ENCODE measurements at places on chromosomes 5 and 9.

DNA sequence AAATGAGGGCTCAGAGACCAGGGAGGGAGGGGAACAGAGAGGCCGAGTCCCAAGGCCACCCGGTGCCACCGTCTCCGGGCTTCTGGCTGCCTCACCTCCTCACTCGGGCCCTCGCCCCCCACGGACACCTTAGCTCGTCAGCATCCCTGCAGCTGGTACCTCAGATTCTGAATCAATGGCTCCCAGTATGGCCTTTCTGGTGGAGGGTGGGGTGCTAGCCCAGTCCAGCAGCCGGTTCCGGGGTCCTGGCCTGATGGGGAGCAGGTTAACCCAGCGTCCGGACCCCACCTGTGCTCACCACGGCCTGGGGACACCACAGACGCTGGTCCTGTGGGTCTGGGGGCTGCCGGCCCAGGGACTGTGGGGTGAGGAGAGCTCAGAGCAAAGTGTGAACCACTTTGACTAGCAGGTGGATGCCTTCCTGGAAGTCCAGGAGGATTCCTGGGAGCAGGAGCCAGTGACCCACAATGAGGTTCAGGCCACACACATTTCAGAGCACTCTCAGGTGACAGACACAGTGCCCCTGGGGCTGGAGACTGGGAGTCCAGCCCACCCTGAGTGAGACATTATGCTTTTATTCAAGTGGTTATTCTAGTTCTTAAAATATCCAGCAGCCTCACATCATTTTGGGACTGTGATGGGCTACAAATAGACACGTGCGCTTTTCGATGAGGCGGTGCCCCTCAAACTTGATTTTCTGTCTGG lies 53.3 kb downstream of the AHRR start:
- DNase-seq: no peak

GRCh38 chr9:86512929-86513328 lies 158.7 kb upstream of the TUT7 start:
- DNase-seq: no peak

DNA sequence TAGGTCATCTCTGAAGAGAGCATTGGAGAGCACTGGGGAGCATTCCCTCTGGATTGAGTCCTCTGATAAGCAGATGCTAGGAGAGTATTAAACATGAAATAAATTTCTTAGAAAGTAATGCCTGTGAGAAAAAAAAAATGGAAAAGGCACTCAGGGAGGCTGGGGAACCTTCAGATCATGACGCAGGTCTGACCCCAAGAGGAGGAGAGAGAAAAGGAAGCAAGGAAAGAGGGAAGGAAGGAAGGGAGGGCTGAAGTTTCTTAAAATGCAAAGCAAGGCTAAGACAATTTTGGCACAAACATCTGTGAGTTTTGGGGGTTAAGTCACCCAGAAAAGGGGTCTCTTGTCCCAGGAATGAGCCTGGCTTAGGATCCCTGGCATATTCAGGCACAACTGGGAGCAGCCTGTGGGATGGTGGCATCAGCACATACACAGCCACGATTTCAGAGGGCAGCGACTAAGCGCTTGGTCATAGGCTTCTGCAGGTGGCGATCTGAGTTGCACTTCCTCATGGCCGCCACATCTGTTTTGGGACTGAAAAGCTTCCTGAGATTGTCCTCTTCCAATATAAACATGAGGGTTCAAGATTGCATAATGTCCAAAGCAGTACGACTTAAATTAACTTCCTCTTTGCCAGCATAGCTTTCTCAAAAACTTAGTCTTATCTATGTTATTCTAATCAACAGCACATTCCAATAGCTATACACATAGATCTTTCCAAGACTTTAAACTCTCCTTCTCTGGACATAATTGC lies 692.7 kb downstream of the DNAH5 start:
- DNase-seq: peak; percentile 56

DNA sequence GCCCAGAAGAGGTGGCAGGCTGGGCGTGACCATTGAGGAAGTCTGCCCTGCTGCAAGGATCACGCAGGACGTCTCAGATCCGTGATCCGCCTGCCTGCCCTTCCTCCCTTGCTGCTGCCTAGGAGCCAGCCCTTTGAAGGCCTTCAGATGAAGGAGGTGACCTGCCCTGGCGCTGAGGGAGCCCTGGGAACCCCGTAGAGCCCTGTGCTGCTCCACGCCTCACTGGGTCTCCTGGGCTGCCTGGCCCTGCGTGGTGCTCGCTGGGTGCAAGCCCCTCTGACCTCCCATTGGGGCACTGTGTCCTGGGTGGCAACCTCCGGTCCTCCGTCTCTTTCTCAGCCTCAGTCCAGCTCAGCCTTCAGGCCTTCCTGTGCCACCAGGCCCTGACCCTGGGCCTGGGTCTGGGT lies 295.3 kb upstream of the IRX4 start:
- no peak for DNase-seq

DNA sequence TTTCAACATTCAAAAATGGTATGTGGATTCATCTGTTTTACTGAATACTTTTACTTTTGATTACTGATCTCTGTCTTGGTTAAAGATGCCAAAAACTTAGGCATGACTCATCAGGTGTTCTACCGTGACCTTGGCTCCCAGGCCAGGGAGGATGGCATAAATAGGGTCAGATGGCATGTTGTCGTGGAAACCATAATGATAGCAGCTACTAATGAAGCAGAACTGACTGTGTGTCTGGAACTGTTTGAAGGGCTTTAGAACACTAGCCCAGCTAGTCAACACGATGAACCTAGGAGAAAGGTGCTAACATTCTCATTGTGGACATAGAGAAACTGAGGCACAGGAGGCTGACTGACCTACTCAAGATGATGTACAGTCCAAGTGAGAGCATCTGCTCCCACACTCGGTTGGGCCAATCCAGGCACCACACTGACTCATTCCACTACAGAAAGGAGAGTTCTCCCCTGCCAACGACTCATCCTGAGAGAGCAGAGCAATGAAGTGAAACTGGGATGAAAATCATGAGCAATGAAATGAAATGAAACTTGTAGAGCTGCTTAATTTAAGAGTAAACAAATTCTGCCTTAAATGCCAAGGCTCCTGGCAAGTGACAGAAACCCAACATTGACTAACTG lies 116.0 kb downstream of the TENT4A start:
- DNase-seq: no peak

GRCh38 chr9:31519011-31519410 lies 865.4 kb upstream of the ACO1 start:
- no peak for DNase-seq

GRCh38 chr5:82918311-82919031 lies 158.7 kb downstream of the TMEM167A start:
- no peak for DNase-seq

- DNase-seq: peak; percentile 4
Observed at GRCh38 chr5:3509290-3509689, 86.3 kb upstream of the IRX1 start.

DNA sequence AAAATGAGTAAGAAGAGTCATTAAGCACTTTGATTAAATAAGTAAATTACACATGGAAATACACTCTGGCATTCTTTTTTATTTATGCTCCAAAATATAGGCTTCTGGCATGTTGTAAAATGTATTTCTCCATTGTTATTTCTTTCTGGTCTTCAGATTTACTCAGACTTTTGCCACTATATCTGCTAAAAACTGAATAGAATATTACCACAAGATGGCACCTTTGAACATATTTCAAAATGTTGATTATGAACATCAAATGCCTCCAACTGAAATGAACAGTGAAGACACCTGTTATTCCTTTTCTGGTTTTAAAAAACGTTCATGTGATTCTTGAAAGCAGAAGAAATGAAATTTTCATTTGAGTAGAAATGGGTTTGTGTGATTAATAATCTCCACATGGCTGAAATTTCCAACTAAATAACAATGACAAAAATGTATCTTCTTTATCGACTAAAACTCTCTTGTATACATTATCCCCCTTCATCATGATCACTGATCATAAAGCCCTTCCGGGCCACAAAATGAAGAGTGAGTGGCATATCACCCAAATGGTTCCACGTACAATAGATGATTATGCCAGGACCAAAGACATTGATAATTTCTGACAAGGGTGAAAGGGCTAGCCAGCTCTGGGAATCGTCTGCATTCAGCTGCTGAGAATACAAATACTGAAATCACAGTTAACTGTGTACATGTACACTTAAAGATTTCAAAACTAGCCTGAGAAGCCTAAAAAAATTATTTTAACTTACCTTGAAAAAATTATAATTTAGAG lies 23.8 kb downstream of the TYRP1 start:
- DNase-seq: peak; percentile 95

DNA sequence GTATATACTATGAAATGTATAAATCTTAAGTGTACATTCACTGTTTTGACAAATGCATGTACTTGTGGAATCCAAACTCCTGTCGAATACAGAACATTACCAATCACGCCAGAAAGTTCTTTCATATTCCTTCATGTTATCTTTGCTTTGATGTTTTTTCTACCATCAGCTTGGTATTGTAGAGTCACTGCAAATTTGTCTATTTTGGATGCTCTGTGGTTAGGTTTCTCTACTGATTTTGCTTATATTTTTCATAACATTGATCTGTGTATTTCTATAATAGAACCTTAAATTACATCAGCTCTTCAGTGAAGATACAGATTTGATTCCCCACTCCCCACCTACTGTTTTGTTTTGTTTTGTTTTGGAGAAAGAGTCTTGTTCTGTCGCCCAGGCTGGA lies 30.8 kb downstream of the HABP4 start:
- no peak for DNase-seq

DNA sequence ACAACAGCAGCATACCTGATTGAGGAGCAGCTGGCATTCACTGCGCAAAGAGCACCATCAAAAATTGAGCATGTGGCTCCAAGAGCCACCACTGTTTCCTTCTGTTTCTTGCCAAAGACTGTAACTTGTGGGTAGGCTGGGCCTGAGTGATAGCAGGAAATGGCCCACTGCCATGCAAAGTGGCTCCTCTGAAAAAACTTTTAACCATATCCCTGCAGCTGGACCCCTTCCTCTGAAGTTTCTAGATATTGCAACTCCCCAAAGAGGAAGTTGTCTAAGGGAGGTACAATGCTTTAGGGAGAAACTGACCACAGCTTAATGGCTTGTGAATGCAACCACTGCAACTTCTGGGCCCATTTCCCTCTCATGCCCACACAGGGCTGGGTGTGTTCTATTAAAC lies 355.4 kb upstream of the PDE4D start:
- DNase-seq: peak; percentile 93

DNA sequence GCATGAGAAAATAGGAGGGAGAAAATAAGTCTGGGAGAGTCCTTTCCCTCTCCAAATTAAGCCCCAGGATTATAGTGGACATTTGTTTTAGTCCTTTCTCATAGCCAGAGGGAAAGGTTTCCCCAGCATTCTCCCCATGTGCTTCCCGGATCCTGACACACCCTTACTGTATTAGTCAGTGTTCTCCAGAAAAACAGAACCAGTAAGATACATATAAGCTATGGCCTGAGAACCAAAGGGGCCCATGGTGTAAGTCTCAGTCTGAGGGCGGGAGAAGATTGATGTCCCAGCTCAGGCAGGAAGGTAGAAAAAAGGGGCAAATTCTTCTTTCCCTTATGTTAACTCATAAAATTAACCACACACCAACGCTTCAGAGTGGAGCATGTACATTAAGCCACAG lies 25.6 kb upstream of the SPATA31D4 start:
- DNase-seq: no peak

- DNase-seq: no peak
Observed at GRCh38 chr9:94807556-94807955, 81.1 kb downstream of the AOPEP start.

DNA sequence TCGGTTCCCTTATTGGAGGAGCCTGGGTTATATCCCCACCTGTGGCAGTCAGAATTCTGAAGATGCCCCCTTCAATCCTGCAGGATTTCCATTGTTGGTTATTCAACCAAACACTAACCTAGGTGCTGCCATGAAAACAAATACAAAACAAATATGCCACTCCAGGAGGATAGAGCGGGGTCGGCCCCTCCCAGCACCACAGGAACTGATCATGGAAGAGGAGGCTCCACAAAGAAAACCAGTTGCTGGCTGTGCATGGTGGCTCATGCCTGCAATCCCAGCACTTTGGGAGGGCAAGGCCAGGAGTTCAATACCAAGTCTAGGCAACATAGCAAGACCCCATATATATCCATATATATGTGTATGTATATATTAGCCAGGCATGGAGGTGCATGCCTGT lies 13.2 kb upstream of the ADGRD2 start:
- DNase-seq: no peak

DNA sequence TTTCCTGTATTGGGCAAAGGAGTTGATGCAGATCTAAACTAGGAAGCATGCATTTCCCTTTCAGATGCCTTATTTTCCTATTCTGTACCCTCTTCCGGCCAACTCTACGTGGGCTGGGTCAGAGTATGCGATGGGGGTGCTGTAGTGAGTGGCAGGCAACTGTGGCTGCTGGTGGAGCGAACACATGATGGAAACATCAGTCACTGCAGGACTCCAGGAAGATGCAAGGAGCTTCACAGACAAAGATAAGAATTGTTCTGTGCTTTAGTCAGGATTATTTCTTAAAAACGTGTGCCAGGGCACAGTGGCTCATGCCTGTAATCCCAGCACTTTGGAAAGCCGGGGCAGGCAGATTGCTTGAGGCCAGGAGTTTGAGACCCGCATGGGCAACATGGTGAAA lies 75.1 kb downstream of the PSAT1 start:
- DNase-seq: no peak

DNA sequence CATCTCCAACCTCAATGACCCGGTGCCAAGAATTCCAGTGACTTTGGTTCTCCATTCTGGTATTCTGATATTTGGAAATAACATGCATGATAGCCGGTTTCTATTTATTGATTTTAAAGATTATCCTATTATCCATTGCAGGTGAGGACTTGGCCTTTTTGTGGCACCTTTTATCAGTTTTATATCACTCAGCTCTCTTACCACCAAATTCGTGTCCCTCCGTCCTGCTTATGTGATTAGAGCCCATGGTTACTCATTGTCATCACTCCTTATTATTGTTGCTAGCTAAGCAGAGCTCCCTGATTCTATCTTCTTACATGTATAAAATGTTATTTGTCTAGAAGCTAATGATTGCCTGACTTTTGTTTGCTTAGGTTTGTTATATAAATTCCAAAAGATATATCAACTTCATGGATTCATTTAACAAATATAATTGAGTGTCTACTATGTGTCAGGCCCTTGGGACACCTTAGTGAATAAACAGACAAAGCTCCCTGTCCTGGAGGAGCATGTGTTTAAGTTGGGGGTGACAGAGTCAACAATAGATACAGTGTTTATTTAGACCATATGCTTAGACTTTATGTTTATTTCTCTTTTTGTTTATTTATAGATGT lies 138.2 kb downstream of the ADAMTS16 start:
- no peak for DNase-seq

GRCh38 chr9:8961186-8961851 lies 1161.7 kb upstream of the DMAC1 start:
- peak; percentile 93 for DNase-seq

DNA sequence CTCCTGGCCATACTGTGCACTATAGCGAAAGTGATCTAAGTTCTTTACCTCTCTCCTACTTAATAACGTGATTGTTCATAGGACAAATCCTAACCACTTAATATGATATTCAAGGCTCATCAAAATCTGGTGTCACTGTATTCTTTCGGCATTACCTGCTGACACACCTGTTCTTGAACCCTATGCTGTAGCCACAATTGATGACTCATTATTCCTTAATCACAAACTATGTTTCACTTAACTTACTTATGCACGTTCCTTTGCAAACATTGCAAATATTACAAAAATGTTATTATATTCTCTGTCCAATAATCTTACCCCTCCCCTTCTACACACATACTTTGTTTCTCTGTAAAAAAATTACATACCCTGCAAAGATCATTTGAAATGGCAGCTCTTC lies 158.1 kb upstream of the ADRA1B start:
- DNase-seq: no peak

- no peak for DNase-seq
Observed at GRCh38 chr5:149747833-149748366, 17.8 kb downstream of the PPARGC1B start.

- peak; percentile 28 for DNase-seq
Observed at GRCh38 chr5:150503977-150504620, 3.8 kb upstream of the NDST1 start.

- DNase-seq: no peak
Observed at GRCh38 chr9:105054491-105054890, 126.5 kb upstream of the ABCA1 start.
